SJSA1 (cell line): ENCODE measurements at places on chromosomes 16 and 17. TPM values are rescaled to one million over a fixed set of nuclear protein-coding genes. Genes with fewer than 3 reads are reported as not detected.

The GUCY2D gene
- total RNA-seq: not detected in 2 replicates

The MCRIP2 gene
- 3.0 TPM in 1 of 2 replicates, not detected in the other for total RNA-seq

The STRADA gene
- 14.7 and 17.3 TPM in 2 replicates for total RNA-seq

The MMP15 gene
- total RNA-seq: 1.2 and 1.9 TPM in 2 replicates

The ZSCAN10 gene
- not detected in 2 replicates for total RNA-seq

The PTGES3L gene
- total RNA-seq: 1.2 and 2.1 TPM in 2 replicates

The HSD17B2 gene
- 2.0 TPM in 1 of 2 replicates, not detected in the other for total RNA-seq

The MSRB1 gene
- total RNA-seq: 13.9 and 21.3 TPM in 2 replicates

DNA sequence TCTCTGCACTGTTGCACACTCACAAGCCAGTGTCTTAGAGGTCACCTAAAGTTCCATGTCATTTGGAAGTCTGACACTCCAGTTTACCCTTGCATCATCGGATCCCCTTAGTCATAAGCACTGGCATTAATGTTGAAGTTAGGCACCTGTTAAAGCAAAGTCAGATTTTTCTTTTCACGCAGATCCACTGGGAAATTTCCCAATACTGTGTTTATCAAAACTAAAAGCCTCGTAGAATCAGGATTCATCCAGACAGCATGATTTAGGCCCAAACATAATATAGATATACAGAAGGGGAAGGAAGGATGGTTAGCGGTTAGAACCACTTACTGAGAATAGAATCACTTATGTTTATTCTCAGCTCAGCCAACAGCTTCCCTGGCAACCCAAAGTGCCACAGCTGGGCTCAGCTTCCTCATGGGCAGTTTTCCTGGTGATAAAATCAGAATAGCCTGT lies 30.1 kb upstream of the HAPSTR1 start:
- DNase-seq: no peak

DNA sequence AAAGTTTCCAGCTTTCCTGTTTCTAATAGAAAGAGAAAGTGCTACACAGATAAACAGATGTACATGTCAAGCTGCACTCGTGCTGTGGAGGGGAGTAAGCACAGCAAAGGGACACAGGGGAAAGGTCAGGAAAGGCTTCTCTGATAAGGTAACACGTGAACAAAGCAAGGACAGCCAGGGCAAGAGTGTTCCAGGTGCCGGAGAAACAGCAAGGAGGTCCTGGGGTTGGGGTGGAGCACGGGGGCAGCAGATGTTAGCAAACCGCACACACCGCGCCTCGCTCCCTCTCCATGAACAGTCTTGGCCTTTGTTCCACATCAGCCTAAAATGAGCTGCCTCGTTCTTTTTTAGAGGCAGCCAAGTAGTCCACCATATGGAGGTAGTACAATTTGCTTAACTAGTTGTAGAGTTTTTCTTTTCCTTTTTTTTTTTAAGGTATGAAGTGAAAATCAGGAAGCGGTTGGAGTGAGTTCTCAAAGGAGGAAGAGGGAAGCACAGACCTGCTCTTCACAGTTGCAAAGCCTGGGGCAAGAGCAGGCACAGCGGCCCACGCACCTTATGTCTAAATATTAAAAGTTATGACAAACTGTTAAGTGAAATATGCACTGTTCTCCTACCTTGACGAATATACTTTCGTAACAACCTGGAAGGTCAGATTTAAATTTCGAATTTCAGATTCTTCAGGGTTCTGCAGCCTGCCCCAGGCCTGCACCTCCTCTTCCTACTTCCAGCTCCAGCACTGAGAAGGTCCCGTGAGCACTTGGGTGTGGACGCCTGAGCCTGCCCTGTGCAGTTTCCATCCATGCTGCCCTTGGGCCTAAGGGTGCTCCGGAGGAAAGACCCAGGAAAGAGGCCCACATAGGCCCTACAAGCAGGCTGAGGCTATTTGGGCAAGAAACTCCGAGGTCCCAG lies 41.5 kb upstream of the RPH3AL start:
- DNase-seq: no peak

DNA sequence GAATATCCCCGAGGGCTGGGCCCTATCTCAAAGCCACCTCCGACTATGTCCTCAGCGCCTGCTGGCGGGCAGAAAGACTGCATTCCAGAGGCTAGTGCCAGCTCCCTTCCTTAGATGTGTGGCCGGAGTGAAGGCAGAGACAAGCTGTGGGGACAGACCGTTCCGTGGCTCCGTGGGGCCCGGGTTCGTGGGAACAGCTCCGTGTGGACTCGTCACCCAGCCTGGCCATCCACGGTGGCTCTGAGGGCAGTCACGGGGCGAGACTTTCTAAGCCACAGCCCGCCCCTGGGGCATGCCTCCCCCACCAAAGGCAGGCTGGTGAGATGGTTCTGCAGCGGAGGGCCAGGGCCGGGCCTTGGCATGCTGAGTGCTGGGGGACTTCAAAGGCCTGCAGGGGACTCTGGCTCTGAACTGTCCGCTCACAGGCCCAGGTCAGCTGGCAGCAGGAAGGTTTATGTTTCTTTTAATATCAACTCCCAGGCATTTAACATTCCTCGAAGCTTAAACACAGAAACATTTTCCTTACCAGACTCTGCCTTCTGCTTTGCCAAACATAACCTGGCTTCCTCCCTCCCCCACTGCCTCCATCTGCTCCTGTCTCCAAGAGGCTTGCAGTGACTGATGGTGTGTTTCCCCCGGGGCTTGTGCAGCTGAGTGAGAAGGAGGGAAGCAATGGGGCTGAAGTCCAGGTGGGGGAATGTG lies 50.4 kb downstream of the TIMM22 start:
- no peak for DNase-seq

- DNase-seq: no peak
Measured at GRCh38 chr17:3978421-3979289, 14.4 kb upstream of the ATP2A3 start.

- no peak for DNase-seq
Measured at GRCh38 chr17:17235212-17236174, 1.5 kb downstream of the FLCN start.

GRCh38 chr16:57846078-57846697 lies 43.9 kb upstream of the KIFC3 start:
- DNase-seq: no peak

- DNase-seq: no peak
Measured at GRCh38 chr17:8846768-8847211, 20.7 kb downstream of the PIK3R6 start.

- DNase-seq: no peak
Measured at GRCh38 chr17:62611292-62611691, 16.2 kb upstream of the MRC2 start.

- no peak for DNase-seq
Measured at GRCh38 chr17:75535119-75535537, 9.6 kb downstream of the LLGL2 start.

DNA sequence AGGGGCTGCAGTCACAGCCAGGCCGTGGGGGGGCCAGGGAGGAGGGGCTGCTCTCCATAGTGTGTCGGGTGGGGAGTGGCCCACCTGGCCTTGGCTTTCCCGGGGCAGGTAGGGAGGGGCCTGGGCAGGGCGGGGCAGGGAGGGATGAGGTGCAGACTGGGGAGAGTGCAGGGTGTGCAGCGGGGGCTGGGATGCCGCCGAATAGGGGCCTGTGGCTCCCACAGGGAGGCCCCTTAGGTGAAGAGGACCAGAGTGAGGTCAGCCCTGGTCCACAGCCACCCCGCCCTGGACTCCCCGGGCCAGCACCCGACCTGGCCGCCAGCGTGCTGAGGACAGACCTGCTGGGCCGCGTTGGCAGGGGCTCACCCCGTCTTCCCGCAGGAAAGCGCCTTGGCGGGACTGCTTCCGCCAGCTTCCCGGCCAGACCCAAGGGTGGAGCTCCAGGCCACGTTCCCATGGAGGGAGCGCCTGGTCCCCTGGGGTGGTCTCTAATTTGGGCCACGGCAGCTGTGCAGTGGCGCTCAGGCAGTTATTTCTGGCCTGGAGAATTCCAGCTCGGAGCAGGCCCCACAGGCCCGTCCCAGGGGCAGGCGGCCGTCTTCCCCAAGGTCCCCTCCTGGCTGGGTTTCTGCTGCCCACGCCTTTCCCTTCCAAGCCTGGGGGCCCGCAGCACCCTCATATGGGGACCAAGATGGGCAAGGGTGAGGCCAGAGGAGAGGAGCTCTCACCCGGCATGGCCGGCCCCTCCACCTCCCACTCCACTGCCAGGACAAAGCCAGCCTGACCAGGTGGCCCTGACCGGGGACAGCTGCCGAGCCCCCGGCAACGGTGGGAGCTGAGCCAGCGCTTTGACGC lies 27.9 kb downstream of the CACNA1H start:
- DNase-seq: no peak

- DNase-seq: no peak
Measured at GRCh38 chr17:17957584-17957916, 14.7 kb downstream of the TOM1L2 start.

GRCh38 chr16:50609471-50609870 lies 61.3 kb downstream of the NKD1 start:
- DNase-seq: no peak

GRCh38 chr17:80544655-80545498 lies at the start of gene RPTOR:
TSS of gene RPTOR (plus strand) at chr17:80544838. CDS start at chr17:80545630, 792 bp downstream.
- peak; percentile 92 for DNase-seq

DNA sequence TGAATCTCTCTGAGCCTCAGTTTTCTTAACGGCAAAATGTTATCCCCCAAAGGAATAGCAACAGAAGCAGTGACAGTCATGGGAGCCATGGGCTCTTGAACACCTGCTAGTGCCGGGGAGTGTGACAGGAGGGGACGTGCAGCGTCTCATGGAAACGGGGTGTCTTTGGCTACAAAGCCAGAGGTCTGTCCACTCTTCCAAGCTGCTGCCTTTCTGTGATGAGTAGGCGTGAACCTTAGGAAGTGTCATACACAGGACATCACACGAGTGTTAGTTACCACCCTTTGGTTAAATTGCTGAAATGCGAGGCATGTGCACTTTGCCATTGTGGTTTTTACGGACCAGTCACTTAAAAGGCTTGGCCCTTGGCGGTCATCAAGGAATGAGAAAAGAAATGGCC lies 93.4 kb downstream of the IRF8 start:
- DNase-seq: no peak
